ENCODE measurements at places on chromosomes 7 and 10.

- no peak for DNase-seq
Observed at GRCh38 chr7:105269397-105269796, 119.3 kb downstream of the SRPK2 start.

DNA sequence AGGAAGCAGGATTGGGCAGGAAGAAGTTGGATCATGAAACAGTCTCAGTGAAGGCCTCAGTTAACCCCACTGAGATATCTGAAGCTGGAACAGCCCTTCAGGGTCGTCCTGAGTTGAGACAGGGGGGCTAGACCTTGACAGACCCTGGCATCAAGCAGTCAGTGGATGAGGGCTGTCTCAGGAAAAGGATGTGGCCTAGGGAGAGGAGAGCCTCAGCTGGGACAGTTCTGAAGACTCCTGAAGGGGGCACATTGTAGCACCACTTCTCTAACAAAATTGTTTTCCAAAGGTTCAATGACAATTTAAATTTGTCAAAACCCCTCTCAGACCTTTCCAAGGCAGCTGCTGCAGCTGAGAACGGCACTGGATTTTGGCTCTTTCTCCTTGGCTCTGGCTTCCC is 15.8 kb upstream of the SLK start:
- no peak for DNase-seq

GRCh38 chr7:155764438-155764793 is 47.8 kb downstream of the SHH start:
- peak; percentile 19 for DNase-seq

- DNase-seq = no peak
Observed at GRCh38 chr10:24054421-24054820, 154.5 kb upstream of the KIAA1217 start.

DNA sequence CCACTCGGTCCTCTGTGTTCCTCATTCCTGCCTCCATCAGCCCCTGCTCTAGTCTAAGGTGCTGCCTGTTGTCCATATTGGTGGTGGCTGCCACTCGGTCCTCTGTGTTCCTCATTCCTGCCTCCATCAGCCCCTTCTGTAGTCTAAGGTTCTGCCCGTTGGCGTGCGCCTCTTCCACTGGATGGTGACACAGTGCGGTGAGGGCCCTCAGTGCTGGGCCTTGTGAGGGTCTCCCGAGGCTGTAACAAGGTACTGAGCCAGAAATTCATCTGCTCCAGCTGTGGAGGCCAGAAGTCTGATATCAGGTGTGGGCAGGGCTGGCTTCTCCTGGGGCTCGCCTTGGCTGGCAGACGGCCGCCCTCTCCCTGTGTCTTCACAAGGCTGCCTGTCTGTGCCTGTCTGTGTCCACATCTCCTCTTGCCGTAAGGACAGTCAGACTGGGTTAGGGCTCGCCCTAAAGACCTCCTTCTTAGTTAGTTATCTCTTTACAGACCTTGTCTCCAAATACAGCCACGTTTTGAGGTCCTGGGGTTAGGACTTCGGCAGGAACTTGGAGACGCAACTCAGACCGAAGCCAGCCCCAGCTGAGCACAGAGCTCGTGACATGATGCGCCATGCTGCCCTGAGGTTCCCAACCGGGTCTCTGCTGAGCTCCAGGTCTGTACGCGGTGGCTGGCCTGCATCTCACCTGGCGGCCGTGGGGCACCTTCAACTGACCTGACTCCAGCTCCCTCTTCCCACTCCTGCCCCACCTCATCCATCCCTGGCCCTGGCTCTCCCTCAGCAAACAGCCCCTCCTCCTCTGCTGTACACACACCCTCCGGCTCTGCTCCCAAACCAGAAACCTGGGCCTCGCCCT is 181.4 kb upstream of the SHH start:
- DNase-seq = no peak

DNA sequence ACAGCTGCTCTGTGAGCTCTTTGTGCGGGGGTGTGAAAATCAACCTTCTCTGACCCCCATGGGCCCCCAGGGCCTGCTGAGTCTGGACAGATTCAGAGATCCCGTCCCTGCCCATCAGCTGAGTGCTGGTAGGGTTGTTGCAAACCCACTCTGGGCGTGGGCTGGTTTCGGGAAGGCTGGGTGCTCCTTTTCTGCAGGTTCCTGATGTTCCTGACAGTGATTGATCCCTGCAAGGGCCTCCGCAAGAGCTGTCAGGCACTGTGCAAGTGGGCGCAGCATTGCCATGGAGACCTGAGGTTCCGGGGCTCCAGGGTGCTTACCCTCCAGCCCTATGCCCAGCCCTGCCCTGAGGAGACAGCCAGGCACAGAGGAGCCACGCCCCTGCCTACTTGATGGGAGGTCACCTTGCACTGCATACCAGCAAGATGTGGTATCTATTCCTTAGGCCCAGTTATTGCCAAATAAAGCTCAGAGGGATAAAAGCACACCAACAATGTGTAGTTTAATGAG is 44.3 kb upstream of the INPP5A start:
- no peak for DNase-seq

All from activated gamma-delta T cell treated with Interleukin-2 at 50 U/mL for 16 hours (primary cell).